ENCODE measurements at places on chromosomes 11 and 22.

DNA sequence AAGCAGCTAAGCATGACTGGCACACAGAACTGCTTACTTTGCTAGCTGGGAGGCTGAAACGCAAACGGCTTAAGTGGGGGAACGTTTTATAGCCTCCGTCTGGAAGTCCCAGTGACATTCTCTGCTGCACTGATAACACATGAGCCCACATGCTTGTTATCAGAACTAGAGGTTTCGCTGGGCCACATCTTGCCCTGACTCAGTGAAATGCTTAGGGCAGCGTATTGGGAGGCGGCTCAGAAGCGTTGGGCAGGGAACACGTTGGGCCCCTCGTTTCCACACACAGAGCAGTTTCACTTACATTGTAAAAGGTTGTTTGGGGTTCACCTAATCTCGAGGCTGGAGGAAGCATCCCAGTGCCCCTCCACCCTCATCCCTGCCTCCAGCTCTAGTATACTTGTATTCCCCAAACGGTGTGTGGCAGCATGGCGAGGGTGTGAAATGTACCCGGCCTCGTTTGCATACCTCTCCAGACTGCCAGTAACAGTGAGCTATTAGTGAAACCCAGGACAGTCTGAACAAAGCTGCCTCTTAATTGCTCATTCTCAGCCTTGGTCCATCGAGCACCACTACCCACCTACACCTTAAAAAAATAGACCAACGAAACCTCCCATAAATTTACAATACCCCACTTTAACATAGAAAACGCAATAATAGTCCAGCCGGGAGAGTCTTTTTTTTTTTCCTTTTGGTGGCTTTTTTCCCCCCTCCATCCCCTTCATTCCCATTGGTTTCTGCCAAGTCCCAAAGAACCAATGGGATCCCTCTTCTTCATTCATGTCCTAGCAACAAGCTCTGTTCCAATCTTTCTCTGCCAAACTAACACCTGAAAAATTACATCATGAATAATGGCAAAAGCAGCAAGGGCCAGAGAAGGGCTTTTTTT is 218.8 kb upstream of the SORL1-AS1 start:
- no peak for DNase-seq

- DNase-seq, result no peak
These were observed 17.4 kb upstream of the GNB1L start for GRCh38 chr22:19871845-19872778.

DNA sequence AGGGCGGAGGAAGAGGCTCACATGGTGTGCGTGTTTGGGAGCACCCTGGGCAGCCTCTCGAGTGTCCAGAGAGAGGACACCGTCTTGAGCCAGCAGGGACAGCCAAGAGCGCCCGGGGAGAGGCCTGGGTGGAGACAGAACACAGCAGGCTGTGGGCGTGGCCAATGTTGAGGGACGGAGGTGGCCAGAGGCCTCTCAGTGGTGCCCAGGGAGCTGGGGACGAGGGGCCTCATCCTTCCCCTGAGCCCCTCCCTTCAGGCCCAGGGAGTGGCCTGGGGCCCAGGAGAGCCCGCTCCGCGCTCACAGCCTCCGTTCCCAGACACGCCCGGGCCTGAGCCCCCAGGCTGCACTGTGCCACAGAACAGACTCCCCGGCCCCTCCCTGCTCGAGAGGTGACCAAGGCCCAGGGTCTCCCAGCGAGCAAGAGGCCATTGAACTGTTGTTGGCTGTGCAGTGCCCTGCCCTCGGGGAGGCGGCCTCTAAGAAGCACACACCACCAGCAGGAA is 48.4 kb downstream of the CDKN1C start:
- DNase-seq, result no peak

GRCh38 chr11:108121274-108122155 is at the start of gene ACAT1:
Gene ACAT1 (plus strand): TSS chr11:108121567. CDS start chr11:108121607, 40 bp downstream.
- peak; percentile 97 for DNase-seq

GRCh38 chr11:70915158-70915985 is 337.0 kb downstream of the SHANK2 start:
- DNase-seq, result no peak

- DNase-seq, result no peak
These were observed 42.5 kb downstream of the SFI1 start for GRCh38 chr22:31538815-31539214.

DNA sequence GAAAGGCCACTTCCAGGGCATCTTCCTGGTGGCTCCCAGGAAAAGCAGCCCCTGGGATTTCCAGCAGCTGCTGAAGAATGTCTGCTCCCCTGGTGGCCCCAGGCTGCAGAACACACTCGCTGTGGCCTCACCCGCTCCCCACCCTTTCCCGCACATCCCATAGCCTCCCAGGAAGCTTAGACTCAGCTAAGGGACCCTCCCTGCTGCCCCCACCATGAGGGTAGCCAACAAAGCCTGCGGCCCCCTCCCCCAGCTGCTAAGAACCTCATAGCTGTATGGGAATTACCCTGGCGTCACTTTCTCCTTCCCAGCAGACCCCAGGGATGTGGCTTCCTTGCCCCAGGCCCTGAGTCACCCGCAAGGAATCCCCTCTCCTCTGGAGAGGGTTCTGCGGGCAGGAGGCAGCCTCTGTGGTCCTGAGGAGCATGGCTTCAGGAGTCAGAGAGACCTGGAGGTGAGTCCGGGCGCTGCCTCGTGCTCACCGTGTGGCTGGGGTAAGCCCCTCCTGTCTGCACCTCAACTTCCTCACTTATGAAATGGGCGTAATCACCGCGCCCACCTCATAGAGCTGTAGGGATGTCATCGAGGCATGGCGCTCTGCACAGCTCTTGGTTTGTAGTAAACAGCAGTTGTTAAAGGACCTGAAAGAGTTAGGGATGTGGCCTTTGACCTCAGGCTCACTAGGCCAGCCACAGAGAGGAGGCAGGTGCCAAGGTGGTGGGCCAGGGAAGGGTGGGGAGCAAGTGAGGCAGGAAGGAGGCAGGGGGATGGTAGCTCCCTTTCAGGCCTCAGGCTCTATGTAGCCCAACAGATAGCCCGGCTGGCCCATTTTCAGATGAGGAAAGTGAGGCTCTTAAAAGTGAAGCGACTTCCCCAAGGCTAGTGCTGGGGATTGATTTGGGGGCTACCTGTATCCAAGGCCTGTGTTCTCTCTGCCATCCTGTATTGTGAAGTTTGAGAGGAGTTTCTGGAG is 71.2 kb downstream of the LRRC32 start:
- DNase-seq, result no peak

- DNase-seq, result no peak
These were observed 4.5 kb upstream of the JAML start for GRCh38 chr11:118229274-118229847.
